GF-D8 (cell line): ENCODE measurements at places on chromosomes 6 and 20.

DNA sequence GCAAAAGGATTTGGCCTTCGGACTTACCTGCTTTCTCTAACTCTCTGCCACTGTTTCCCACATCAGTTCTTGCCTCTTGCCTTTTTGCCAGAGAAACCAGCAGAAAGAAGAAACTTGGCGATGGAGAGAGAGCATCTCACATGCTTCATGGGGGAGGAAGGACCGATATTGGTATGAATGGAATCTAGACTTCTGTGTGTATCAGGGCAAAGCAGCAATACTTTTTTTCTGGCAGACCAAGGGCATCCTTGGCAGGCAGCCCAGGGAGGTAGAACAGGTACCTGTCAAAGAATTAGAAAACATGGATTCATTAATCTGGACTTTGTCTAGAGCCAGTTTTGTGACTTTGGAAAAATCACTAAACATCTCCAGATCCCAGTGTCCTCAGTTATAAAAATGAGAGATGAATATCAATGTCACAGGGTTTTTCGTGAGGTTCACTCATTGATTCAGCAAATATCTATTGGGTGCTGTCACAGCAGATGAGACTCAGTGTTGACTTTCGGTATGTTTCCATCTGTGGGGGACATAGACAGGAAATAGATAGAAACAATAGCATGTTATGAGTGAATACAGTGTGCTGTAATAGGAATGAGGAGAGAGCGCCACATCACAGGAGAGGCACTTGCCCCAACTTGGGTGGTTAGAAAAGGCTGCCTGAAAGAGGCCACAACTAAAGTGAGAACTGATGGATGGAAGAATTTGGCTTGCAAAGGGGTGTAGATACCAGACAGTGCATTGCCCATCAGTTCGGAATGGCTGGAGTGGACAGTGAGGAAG is 114.1 kb downstream of the CD83 start:
- no peak for DNase-seq

DNA sequence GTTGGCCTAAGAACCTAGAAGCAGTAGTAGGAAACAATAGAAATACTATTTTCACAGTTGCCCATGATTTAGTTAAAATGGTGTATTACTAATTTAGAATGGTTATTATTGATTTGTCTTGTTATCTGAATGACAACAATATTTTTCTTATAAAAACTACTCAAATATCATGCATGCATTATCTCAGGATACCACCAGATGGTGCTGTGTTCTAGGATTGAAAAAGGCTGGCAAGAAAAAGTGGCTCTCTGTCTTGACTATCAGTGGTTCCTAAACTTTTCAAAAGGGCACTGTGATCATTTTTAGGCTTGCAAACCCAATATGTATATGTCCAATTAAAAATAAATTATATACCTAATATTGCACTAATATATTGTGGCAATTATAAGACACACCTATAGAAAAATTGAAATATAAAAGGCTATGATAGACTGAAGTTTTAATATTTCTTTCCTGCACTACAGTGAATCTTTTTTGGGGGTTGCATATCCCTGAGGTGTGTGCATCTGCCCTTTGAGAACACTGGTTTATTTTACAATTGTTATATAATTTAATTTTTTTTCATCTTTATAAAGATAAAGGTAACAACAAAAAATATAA is 131.7 kb upstream of the MLIP start:
- no peak for DNase-seq

DNA sequence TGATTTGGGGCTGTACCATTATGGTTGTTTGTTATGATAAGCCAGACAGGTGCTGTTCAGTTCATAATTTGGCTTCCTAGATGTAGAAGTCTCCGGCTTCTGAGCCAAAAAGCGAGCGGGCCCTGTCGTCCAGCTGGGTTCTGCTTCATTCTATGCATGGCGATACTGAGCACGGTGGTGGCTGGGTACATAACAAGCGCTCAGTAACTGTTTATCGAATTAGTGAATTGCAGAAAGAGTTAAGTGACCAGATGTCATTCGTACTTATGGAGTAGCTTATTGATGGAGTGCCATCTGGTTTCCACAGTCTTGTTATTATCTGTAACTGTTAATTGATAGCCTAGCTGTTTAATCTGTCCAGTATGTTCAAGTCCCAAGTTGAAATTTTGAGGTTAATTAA is 85.0 kb downstream of the DTD1 start:
- no peak for DNase-seq

GRCh38 chr6:75478929-75479328 is 14.7 kb downstream of the FILIP1 start:
- no peak for DNase-seq

DNA sequence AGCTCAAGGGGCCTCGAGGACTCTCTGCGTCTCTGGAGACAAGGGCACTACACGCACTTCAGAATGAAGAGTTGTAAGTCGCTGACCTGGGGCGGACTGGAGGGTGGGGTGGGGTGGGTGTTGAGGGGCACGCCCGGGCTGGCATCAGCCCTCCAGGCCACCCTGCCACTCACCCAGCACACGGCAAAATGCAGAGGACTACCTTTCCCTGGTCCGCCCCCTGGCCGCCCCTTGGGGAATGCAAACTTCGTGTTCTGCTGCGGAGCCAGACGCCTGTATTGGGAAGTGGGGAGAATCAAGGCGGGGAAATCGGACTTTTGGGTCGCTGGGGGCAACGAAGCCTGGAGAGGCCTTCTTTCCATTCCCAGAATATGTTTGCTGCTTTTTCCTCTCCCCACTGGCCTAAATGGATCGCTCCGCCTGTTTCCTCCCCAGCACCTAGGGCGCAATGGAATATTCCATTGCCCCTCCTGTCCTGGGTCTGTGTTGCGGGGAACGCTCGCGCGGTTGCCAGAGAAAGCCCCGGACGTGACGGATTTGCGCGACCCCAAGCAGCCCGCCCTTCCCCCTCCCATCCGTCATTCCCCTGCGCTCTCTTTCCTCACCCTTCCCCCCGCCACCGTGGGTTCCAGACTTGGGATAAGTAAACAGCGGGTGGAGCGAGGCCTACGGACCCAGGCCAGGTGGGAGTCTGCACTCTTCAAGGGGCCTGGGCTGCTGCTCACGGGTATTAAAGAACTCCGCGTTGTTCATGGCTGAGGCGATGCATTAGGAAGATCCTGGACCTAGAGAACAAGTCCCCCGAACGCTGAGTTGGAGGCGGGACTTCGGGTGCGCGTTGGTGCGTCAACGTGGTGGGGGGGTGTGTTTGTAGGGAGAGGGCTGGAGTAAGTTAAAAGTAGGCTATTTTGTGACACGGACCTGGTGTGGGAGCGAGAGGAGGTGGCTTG is at the start of gene PPT2:
PPT2 (plus strand) TSS at position 578 of the 950 bp plus-strand sequence. CDS start 454 bp downstream, outside the sequence.
- DNase-seq: peak; percentile 38

GRCh38 chr6:112203577-112204349 is 50.6 kb downstream of the LAMA4 start:
- no peak for DNase-seq
